ENCODE measurements at places on chromosomes 5 and 9.

DNA sequence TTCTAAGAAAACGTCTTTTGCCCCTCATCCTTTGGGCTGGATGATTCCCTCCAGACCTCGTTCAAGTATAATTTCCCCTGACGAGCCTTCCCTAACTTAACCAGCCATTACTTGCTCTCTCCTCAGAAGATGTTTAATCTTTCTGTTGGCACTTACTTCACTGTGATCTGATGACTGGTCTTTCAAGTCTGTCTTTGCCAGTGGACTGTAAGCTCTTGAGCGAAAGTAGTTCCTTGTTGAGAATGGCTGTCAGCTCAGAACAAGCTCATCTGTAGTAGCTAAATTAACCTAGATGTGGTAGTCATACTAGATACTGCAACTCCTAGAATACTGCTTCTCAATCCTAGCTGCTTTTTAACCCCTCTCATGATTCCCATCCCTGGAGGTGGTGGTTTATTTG is 125.0 kb downstream of the AOPEP start:
- no peak for DNase-seq

DNA sequence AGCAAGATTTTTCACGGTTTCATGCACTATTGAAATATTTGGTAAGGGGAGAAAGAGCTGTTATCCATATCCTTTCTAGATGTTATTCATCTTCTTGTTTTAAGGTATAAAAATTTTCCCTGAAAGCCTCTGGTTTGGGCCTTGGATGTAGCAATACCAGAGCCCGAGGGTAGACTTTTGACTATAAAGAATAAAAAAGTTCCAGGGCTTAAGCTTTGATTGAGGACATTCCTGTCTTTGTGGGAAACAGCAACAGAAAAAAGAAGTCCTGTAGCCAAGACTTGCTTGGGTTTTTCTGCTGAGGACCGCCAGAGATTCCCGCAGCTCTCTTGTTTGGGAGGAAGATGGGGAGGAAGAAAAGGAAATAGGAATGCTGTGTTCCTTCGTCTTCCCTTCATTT is 440.0 kb upstream of the WWC1 start:
- DNase-seq = no peak

DNA sequence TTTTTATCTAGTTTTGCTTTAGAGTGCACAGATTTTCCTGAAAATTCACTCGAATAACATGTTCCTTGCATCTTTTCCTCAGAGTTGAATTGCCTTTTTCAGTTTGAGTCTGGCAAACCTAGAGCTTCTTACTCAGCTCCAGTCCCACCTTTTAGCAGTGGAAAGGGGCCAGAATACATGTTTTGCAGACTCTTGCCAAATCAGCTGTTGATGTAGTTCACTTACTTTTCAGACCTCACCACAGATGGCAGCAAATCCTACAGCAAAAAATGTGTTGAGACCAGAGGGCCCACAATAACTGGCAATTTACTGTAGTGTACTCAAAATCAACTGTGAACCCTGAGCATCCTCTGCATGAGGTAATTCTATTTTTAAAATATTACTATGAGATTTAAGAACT is 545.2 kb upstream of the ACO1 start:
- DNase-seq = no peak

DNA sequence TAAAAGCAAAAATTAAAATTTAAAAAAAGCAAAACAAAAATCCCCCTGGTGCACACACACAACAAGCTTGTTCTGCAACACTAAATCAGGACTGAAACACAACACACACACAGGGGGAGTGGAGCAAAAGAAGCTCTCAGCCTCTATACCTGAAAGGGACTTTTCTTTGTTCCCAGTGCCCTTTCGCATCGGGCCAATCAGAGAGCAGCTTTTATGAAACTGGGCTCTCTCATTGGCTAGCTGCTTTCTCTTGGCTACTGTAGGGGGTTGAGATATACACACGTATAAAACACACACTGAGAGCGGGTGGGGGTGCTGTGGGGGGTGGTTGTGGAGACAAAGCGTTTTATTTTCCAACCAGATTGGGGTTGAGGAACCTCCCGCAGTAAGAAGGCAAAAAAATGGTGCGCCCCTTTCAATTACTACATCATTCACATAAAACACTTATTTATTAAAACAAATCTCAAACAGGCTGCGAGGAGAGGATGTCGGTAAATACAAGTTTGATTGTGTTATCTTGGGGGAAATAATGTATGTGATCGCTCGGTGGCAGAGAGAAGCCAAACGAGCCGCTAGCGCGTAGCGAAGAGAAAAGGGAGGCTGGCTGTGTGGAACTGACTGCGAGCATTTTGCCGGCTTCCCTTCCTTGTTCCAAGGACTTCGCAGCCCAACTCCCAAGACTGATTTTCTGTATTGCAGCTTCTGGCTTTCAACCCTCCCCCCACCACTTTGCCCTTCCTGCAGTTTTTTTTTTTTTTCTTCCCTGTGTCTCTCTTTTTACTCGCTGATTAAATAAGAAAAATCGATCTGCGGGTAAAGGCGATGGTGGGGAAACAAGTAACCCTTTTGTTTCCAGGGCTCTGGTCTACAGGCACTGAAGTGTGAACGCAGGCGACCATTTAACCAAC is 2.5 kb upstream of the ZNF608 start:
- peak; percentile 89 for DNase-seq

DNA sequence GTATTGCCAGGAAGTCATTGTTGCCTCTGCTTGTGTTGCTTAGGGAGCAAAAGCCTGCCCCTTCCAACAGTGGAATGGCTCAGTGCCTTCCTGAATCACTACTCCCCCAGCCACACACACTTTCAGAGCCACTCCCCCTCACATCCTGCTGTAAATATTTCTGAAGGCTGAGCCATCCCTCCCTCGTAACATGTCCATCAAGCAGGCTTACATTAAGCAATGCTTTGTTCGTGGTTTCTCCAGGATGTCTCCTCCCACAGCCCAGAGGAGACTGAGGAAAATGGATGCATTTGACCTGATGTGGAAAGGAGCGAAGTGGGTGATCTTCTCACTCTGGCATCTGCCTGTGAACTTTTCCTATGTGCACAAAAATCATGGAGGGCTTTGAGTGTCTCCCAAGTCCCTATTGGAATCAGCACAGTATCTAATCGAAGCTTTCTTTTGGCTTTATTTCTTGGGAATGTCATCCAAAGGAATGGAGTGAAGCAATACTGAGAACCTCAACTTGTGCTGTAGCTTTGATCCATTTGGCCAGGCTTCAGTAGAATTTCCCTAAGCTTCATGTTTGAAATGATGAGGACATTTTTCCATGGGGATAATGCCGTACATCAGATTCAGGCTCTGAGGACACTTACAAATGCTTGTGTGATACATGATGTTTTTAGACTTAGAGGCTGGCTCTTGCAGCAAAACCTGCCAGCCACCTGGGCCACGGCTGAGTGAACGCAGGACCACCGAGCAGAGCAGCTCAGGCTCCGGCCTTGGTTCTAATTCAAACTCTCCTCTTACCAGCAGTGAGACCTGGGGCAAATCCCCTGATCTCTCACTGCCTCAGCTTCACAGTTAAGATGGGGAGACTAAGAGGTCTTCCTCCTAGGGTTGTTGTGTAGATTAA is 389.1 kb downstream of the ENC1 start:
- peak; percentile 61 for DNase-seq

DNA sequence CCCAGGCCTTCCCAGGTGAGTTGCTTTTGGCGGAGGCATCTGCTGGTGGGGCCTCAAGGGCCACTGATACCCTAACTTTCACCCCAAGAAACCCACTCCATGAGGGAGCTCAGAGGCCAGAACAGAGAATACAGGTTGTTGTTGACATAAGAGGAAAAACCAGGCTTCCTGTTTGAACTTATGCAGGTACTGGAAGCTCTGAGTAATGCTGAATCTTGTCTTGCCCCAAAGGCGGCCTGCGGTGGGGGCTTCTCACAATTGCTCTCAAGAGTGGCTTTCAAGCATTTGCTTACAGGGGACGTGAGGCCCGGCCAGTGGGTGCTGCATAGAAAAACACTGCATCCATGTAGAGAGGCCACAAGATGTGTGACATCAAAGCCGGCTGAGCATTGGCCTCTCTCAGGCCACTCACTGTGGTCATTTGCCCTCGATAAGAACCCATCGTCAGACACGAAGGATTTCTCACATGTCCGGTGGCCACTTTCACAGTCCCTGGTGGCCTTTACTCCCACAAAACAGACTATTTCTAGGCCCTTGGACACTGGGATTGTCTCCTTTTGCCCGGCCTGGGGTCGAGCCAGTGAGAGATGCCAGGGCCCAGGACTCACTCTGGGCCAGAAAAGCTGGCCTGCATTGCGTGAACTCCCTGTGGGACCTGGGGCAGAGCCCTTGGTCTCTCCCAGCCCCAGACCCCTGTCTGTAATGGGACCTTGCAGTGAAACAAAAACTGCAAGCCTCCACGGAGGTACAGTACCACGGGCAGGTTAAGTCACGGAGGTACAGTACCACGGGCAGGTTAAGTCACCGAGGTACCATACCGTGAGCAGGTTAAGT is 34.5 kb upstream of the TCF7 start:
- no peak for DNase-seq

DNA sequence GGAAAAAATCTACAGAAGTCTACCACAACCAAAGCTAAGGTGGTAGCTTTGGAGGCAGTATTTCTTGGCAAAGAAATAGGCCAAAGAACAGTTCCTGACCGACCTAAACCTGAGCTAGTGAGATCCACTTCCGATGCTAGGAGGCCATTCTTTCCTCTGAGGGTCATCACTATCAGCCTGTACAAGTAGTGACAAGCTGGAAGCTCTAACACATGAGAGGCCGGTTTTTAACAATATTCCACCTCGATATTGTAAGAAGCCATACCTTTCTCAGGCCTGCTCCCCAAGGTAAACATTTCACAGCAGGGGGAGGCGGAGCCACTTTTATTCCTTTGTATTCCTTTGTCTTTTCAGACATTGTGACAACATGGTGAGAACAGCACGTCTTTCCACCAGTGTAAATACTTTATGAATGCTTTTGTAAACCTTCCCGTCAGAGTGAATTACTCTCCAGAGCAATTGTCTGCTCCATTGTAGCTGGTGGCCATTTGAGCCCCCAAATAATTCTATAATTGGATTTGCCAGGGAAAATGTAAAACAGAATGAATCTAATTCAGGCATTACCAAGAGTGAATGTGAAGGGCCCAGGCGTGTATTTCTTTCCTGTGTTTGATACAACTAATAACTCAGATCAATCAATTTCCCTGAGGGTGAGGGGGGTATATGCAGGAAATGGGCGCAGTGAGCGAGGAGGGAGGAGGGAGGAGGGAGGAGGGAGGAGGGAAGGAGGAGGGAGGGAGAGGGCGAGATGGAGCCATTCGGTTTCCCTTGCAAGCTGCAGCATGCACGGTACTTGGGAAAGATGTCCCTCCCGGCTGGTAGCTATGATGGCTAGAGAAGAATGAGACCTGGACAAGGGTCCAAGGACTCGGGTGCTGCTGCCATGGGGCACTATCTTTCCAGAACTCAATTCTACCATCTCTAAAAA is 166.6 kb downstream of the CDK5RAP2 start:
- no peak for DNase-seq

- no peak for DNase-seq
These were observed 31.5 kb upstream of the ZCCHC9 start for GRCh38 chr5:81269751-81270393.

- DNase-seq = no peak
These were observed 268.2 kb downstream of the HSPA4 start for GRCh38 chr5:133319905-133320520.

- DNase-seq = peak; percentile 71
These were observed 638 bp downstream of the MARCHF3 start for GRCh38 chr5:127029581-127030258.

DNA sequence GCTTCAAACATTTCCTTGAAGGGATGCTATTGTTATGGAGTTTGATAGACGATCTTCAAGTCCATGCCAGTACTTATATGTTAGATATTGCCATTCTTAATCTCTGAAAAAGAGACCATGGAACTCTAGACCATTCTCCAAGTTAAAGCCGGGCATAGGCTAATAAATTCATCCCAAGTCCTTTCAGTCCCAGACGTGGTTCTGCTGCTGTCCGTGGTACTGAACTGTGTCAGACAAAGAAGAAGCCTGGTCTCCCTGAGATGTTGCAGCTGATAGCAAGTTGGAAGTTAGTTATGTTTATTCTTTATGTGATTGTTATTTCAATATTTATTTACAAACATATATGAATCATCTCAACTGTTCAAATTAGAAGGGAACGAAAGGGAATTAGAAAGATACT is 158.7 kb downstream of the NMUR2 start:
- peak; percentile 4 for DNase-seq

GRCh38 chr9:108776920-108777639 is 78.7 kb downstream of the ACTL7B start:
- no peak for DNase-seq

DNA sequence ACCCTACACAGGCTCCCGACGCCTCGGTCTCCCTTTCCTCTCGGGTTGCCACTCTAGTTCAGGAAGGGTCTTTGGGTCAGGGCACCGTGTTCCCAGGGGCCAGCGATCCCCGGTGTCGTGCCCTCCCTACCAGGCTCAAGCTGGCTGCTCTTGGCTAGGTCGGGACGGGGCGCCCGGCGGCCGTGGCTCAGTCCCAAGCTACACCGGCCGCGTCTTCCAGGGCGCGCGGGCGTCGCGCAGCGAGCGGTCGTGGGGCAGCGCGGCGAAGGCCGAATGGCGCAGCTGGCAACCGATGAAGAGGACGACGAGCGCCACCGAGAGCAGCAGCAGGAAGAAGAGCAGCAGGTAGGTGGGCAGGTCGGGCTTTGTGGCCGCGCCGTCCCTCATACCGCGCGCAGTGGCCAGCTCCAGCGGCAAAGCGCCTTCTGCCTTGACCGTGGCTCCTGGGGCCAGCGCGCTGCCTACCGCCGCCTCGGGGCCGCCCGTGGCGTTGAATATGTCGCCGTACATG is 892 bp downstream of the SMIM32 start:
- peak; percentile 38 for DNase-seq

DNA sequence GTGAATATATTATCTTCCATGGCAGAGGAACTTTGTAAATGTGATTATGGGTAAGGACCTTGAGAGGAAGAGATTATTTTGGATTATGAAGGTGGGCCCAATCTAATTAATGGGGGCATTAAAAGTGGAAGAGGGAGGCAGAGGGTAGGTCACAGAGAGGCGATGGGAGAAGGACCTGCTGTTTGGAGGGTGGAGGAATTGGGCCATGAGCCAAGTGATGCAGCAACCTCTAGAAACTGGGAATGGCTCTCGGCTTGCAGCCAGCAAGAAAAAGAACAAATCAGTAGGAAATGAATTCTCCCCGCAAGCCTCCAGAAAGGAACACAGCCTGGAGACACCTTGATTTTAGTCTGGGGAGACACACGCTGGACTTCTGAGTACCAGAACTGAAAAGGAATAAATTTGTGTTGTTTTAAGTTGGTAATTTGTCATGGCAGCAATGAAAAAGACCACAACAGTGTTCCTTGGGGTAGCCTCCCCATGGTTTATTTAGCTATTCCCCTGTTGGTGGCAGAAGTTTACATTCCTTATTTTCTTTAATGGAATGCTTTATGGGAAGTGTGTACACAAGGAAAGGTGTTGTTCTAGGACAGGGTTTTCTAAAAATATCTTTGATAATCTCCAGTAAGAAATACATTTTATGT is 103.6 kb downstream of the HSPA4 start:
- DNase-seq = no peak

GRCh38 chr9:114459464-114459863 is 45.8 kb downstream of the WHRN start:
- no peak for DNase-seq

GRCh38 chr9:121067640-121068039 is 7.1 kb upstream of the CNTRL start:
- DNase-seq = no peak
